ENCODE measurements at places on chromosomes 5 and 9.
A peak's percentile ranks its signal among the peaks of the same experiment; 100 is the strongest.

- no peak for DNase-seq
These were observed 33.9 kb upstream of the BRD3 start for GRCh38 chr9:134101623-134102149.

GRCh38 chr9:108973895-108974294 lies 39.4 kb downstream of the CTNNAL1 start:
- DNase-seq, result no peak

DNA sequence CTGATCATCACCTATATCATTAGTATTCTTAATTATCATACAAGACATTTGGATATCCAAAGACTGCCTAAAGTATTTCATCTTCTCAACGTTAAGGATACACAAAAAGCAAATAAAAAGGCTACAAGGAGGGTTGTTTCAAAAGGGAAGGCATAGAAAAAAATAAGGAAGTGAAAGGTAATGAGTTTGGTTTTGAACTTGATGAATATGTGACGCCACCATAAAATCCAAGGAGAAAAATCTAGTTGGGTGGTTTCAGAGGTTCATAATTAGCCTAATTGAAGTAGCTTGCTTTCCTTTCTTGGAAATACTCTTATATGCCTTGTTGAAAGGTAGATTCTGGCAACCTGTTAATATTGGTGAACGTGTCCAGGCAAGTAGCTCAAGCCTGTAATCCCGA lies 96.1 kb upstream of the SGCD start:
- DNase-seq, result no peak

- DNase-seq, result no peak
These were observed 220.9 kb downstream of the TRIM32 start for GRCh38 chr9:116907989-116908388.

DNA sequence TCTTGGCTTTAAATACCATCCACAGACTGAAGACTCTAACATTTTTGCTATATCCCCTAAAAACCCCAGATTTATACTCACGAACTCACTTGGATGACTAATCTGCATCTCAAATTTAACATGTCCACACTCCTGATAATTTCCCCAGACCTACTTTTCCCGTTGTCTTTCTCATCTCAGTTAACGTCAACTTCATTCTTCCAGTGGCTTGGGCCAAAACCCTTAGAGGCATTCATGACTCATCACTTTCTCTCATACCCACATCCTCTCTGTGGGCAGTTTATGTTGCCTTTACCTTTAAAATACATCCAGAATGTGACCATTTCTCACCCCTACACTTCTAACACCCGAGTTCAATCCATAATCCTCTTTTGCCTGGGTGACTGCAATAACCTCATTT lies 96.7 kb downstream of the EDIL3 start:
- peak; percentile 66 for DNase-seq

DNA sequence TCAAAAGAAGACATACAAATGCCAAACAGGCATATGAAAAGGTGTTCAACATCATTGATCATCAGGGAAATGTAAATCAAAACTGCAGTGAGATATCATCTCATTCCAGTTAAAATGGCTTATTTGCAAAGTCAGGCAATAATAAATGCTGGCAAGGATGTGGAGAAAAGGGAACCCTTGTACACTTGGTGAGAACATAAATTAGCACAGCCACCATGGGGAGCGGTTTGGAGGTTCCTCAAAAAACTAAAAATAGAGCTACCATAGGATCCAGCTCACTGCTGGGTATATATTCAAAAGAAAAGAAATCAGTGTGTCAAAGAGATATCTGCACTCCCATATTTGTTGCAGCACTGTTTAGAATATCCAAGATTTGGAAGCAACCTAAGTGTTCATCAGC lies 50.3 kb downstream of the AP3S1 start:
- no peak for DNase-seq

DNA sequence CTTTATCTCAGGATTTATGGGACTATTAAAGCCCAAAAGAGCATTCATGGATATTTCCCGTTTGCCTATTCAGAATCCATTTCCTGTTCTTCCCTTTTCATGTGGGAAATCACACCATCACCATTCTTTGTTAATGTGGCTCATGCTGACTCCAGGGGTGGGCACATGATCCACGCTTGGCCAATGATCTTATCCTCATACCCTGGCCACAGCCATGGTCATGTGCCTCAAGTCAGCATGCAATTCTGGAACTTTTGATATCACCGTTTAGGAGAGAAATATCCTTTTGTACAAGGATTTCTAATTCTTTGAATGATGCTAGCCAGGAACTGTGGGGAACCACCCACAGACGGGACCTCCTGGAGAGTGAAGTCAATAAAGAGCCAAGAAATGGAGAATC lies 272.2 kb downstream of the PRELID2 start:
- no peak for DNase-seq

DNA sequence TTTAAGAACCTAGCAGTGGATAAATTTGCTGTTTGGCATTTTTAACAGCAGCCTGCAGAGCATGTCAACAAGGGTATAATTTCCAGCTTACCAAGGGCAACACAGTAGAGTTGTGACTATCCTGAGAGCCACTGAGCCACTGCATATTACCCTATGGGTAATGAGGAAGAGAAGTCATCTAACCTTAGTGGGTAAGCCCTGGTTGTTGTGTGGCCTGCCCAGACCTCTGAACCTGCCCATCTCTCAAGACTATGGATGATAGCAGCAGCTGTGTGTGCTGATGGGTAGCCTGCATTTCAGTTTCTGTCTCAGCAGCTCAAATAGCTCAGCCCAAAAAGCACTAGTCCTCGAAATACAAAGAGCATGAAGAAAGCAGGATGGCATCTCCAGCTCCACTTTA lies 56.1 kb upstream of the PIP5K1B start:
- DNase-seq, result no peak

- DNase-seq, result no peak
These were observed 106.5 kb upstream of the MSX2 start for GRCh38 chr5:174617910-174618309.

GRCh38 chr5:59738024-59738423 lies 155.5 kb downstream of the PDE4D start:
- DNase-seq, result no peak

GRCh38 chr9:37149666-37150308 lies 29.4 kb downstream of the ZCCHC7 start:
- DNase-seq, result no peak

- DNase-seq, result no peak
These were observed 172.3 kb upstream of the PPP1R26 start for GRCh38 chr9:135307300-135307699.

DNA sequence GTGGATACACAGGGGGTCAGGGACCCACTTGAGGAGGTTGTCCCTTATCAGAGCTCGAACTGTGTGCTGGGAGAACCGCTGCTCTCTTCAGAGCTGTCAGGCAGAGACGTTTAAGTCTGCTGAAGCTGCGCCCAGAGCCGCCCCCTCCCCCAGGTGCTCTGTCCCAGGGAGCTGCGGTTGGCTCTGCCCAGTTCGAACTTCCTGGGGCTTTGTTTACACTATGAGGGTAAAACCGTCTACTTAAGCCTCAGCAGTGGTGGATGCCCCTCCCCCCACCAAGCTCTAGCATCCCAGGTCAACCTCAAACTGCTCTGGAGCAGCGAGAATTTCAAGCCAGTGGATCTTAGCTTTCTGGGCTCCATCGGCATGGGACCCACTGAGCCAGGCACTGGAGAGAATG lies 15.9 kb downstream of the SRD5A1 start:
- DNase-seq, result no peak

DNA sequence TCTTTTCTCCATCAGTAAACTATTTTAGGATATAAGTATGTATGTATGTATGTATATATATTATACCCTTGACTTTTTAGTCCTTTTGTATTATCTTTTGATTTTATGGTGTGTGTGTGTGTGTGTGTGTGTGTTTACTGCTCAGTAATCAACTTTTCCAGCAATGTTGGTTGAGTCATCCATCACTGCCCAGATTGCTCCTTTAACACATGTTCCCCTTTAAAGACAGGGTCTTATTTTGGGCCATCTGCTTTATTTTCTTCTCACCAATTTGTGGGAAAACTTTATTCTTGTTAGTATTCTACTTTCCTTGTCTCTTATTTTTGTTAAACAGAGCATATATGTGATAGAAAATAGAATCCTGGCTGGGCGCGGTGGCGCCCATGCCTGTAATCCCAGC lies 28.1 kb downstream of the ANKRD33B start:
- no peak for DNase-seq

Data from kidney epithelial cell (primary cell).